ENCODE measurements at places on chromosomes 16 and 17. TPM values are rescaled to one million over a fixed set of nuclear protein-coding genes. Genes with fewer than 3 reads are reported as not detected.

Gene ATF7IP2
- total RNA-seq: 22.0 TPM

- peaks cover 16% of the 10 kb centered on the region for H3K4me1 ChIP-seq
- DNase-seq: no peak
- no peak overlapping the region for H3K27ac ChIP-seq
- no peak overlapping the region for H3K4me3 ChIP-seq
Measured at GRCh38 chr17:19614900-19615299, 33.7 kb upstream of the ALDH3A2 start.

- no peak for DNase-seq
- H3K36me3 ChIP-seq: no peaks in the 10 kb centered on the region
- H3K27me3 ChIP-seq: peaks cover 7% of the 10 kb centered on the region
- H3K4me3 ChIP-seq: peak overlapping the region; percentile 64
- H3K4me1 ChIP-seq: peaks cover 26% of the 10 kb centered on the region
Measured at GRCh38 chr16:89700649-89701424, 668 bp downstream of the SPATA2L start.

DNA sequence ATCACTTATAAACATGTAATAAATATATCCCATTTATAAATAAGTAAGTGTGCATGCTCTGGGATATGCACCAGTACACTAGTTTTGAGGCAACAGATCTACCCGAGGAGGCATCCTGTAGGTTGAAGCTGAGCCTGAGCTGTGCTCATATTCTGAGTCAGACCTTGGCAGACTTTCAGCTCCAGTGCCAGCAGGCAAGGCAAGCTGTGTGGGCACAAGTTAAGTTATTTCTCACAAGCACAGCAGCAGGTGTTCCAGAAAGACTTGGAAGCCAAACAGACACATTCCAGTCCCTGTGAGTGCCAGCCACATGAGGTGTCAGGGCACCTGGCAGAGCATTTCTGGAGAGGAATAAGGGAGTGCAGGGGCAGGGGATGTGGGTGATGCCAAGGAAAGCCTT is 1.3 kb upstream of the CLEC19A start:
- H3K36me3 ChIP-seq: no peaks in the 10 kb centered on the region
- H3K27me3 ChIP-seq: no peaks in the 10 kb centered on the region
- no peak overlapping the region for H3K27ac ChIP-seq
- H3K4me1 ChIP-seq: no peaks in the 10 kb centered on the region

- H3K36me3 ChIP-seq: no peaks in the 10 kb centered on the region
- peak overlapping the region; percentile 45 for H3K27ac ChIP-seq
- H3K4me1 ChIP-seq: peaks cover 22% of the 10 kb centered on the region
- no peak for DNase-seq
- no peak overlapping the region for H3K4me3 ChIP-seq
- no peaks in the 10 kb centered on the region for H3K27me3 ChIP-seq
Measured at GRCh38 chr17:55814377-55814776, 63.5 kb downstream of the PCTP start.

Gene PPY
- total RNA-seq: not detected

Gene KRT39
- total RNA-seq: not detected

GRCh38 chr16:359871-360697 is 7.6 kb upstream of the AXIN1 start:
- H3K27ac ChIP-seq: no peak overlapping the region
- DNase-seq: no peak
- H3K4me1 ChIP-seq: no peaks in the 10 kb centered on the region
- no peak overlapping the region for H3K4me3 ChIP-seq
- H3K27me3 ChIP-seq: no peaks in the 10 kb centered on the region

GRCh38 chr17:49548051-49548505 is 27.6 kb upstream of the NXPH3 start:
- H3K36me3 ChIP-seq: no peaks in the 10 kb centered on the region
- H3K27ac ChIP-seq: no peak overlapping the region
- H3K27me3 ChIP-seq: no peaks in the 10 kb centered on the region
- no peaks in the 10 kb centered on the region for H3K4me1 ChIP-seq
- no peak for DNase-seq
- H3K4me3 ChIP-seq: no peak overlapping the region

- H3K36me3 ChIP-seq: peaks cover 4% of the 10 kb centered on the region
- H3K27ac ChIP-seq: peak overlapping the region; percentile 64
- H3K27me3 ChIP-seq: no peaks in the 10 kb centered on the region
- DNase-seq: no peak
- no peak overlapping the region for H3K4me3 ChIP-seq
Measured at GRCh38 chr17:12731839-12732238, 57.5 kb upstream of the ARHGAP44 start.

GRCh38 chr16:89071686-89072547 is 21.7 kb upstream of the ACSF3 start:
- no peak overlapping the region for H3K4me3 ChIP-seq
- H3K27me3 ChIP-seq: peaks cover 29% of the 10 kb centered on the region
- H3K27ac ChIP-seq: no peak overlapping the region
- no peaks in the 10 kb centered on the region for H3K36me3 ChIP-seq

GRCh38 chr17:68559316-68559715 is 41.9 kb downstream of the FAM20A start:
- H3K36me3 ChIP-seq: no peaks in the 10 kb centered on the region
- no peak overlapping the region for H3K27ac ChIP-seq
- no peak for DNase-seq
- no peak overlapping the region for H3K4me3 ChIP-seq

GRCh38 chr16:8855051-8855786 is 13.6 kb downstream of the CARHSP1 start:
- no peaks in the 10 kb centered on the region for H3K4me1 ChIP-seq

GRCh38 chr17:39045948-39046679 is 78.9 kb upstream of the FBXO47 start:
- no peak for DNase-seq
- no peaks in the 10 kb centered on the region for H3K36me3 ChIP-seq
- no peaks in the 10 kb centered on the region for H3K4me1 ChIP-seq
- H3K27ac ChIP-seq: no peak overlapping the region
- H3K4me3 ChIP-seq: no peak overlapping the region
- no peaks in the 10 kb centered on the region for H3K27me3 ChIP-seq

GRCh38 chr16:46857368-46857945 is 26.5 kb upstream of the C16orf87 start:
- no peaks in the 10 kb centered on the region for H3K27me3 ChIP-seq
- H3K27ac ChIP-seq: no peak overlapping the region
- H3K4me1 ChIP-seq: peaks cover 11% of the 10 kb centered on the region
- no peak for DNase-seq
- no peaks in the 10 kb centered on the region for H3K36me3 ChIP-seq

DNA sequence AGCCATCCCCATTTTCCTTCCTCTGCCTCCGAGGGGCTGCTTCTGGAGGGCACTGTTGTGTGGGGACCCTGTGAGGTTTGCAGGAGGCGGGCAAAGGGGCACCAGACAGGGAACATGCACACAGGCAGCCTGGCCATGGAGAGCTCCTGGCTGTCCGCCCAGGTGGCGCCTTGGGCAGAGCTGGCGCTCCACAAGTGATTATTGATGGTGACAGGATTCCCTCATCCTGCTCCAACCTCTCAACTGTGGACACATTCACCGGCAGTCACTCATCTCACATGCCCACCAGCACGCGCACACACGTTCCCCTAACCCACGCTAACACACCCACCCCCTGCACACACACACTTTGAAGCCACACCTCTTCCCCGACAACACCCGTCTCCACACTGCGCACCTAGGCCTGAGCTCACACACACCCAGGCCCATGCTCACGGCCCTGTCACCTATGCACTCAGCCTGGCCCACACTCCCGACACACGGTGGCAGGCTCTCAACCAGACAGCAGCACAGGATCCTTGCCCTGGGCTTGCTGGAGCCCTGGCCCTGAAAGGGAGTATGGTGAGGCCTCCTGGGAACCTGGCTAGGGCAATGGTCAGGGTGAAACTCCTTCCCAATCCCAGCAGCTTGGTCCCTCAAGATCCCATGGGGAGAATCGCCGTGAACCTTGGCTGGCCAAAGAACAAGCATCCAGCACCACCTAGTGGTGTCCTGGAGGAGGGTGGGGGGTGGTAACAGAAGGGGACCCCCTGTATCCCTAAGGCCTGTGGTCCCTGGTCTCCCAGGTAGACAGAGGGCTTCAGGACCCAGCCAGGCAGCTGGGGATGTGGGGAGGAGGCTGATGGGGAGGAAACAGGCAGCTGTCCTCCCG is 3.6 kb downstream of the PNMT start:
- DNase-seq: no peak
- H3K27ac ChIP-seq: no peak overlapping the region
- H3K4me3 ChIP-seq: no peak overlapping the region
- H3K4me1 ChIP-seq: peaks cover 19% of the 10 kb centered on the region
- H3K36me3 ChIP-seq: no peaks in the 10 kb centered on the region

- H3K27ac ChIP-seq: no peak overlapping the region
- peaks cover 62% of the 10 kb centered on the region for H3K4me1 ChIP-seq
- H3K36me3 ChIP-seq: no peaks in the 10 kb centered on the region
Measured at GRCh38 chr16:54283725-54284318, 2.8 kb downstream of the IRX3 start.

Gene LAT
- 6.6 TPM for total RNA-seq

DNA sequence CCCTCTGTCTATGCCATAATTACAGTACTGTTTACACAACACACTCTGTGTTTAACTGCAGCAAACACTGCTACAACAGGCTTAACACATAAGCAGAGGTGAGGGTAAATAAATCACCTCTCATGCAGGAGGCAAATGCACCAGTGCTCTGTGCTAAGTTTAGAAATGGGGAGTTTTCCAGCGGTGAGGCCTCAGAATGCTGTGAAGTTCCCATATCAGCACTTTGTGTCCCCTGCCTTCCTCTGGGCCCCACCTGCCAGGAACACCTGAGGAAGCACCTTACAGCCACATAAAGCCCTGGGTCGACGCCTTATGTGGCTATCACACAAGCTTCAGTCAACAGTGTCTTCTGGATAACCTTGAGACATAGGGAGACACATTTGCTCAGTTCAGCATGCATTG is 304.5 kb downstream of the HAPSTR1 start:
- no peak for DNase-seq
- no peaks in the 10 kb centered on the region for H3K27me3 ChIP-seq
- H3K4me3 ChIP-seq: no peak overlapping the region
- no peaks in the 10 kb centered on the region for H3K36me3 ChIP-seq
- no peaks in the 10 kb centered on the region for H3K4me1 ChIP-seq

- no peaks in the 10 kb centered on the region for H3K27me3 ChIP-seq
- DNase-seq: no peak
- H3K36me3 ChIP-seq: no peaks in the 10 kb centered on the region
- no peak overlapping the region for H3K27ac ChIP-seq
Measured at GRCh38 chr17:82789806-82790205, 37.9 kb downstream of the TBCD start.

DNA sequence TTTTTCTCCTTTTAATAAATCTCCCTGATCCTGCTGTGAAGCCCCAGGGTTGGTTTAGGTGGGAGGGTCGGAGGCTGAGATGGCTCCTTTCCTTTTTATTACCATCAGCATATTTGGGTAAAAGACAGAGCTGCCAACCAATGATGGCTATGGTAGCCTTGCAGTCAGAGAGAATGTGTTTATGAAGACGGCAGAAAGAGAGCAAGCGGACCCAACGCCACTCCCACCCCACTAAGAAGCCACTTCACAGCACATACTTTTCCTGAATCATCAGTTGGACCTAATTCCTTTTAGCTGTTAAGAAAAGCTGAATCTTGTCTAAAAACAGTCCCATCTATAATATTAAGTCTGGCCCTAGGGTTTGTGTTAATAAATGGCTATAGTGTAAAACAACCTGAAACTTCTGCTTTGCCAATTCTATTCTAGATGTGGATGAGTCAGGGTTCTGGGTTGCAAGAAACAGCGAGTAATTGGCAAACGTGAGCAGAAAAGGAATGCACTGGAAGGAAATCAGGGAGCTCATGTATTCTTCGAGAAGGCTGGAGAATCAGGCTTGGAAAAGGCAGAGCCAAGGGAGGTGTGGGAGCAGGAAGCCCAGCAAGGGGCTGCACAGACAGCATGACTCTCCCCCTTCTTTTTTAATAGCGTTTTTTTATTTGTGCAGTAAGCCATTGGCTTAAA is 34.0 kb upstream of the PRKCA start:
- peaks cover 11% of the 10 kb centered on the region for H3K4me1 ChIP-seq
- no peaks in the 10 kb centered on the region for H3K27me3 ChIP-seq
- H3K4me3 ChIP-seq: no peak overlapping the region

Gene NTN1
- total RNA-seq: 10.5 TPM

GRCh38 chr17:36885153-36885735 is 52.0 kb upstream of the LHX1 start:
- H3K36me3 ChIP-seq: no peaks in the 10 kb centered on the region
- no peak overlapping the region for H3K4me3 ChIP-seq
- no peak for DNase-seq
- no peaks in the 10 kb centered on the region for H3K4me1 ChIP-seq
- peaks cover 27% of the 10 kb centered on the region for H3K27me3 ChIP-seq

Gene OR3A1
- total RNA-seq: not detected

DNA sequence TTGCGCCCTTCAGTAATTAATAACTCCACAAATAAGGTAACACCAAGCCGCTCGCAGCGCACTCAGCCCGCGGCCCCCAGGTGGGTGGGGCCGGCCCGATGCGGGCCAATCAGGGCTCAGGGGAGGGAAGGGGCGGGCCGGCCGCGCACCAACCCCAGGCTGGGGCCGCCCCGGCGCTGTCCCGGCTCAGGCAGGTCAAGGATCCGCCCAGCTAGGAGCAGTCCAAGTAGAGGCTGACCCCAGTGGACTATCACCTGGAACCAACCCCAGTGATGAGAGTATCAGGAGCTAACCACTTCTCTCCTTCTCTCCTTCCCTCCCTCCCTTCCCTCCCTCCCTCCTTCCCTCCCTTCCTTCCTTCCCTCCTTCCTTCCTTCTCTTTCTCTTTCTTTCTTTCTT is 110.8 kb downstream of the C16orf78 start:
- H3K27ac ChIP-seq: peak overlapping the region; percentile 57
- H3K4me3 ChIP-seq: peak overlapping the region; percentile 9
- H3K27me3 ChIP-seq: no peaks in the 10 kb centered on the region

Gene CDRT15L2
- total RNA-seq: not detected

- H3K4me1 ChIP-seq: peaks cover 10% of the 10 kb centered on the region
- peak within 1 kb of the TSS; percentile 4 for H3K27ac ChIP-seq
- peak; percentile 62 for DNase-seq
- H3K27me3 ChIP-seq: peaks cover 20% of the 10 kb centered on the region
- H3K4me3 ChIP-seq: peak within 1 kb of the TSS; percentile 46
Measured at GRCh38 chr17:81165246-81166032, at the start of gene PVALEF. TSS of gene PVALEF (plus strand) at chr17:81165507. CDS start at chr17:81181227, 15,720 bp downstream.

Gene LGALS9
- total RNA-seq: 18.8 TPM

GRCh38 chr16:2664574-2664982 is 17.7 kb upstream of the KCTD5 start:
- H3K27ac ChIP-seq: peak overlapping the region; percentile 79
- no peaks in the 10 kb centered on the region for H3K36me3 ChIP-seq
- H3K4me1 ChIP-seq: peaks cover 21% of the 10 kb centered on the region
- no peaks in the 10 kb centered on the region for H3K27me3 ChIP-seq
- no peak for DNase-seq
- H3K4me3 ChIP-seq: no peak overlapping the region

DNA sequence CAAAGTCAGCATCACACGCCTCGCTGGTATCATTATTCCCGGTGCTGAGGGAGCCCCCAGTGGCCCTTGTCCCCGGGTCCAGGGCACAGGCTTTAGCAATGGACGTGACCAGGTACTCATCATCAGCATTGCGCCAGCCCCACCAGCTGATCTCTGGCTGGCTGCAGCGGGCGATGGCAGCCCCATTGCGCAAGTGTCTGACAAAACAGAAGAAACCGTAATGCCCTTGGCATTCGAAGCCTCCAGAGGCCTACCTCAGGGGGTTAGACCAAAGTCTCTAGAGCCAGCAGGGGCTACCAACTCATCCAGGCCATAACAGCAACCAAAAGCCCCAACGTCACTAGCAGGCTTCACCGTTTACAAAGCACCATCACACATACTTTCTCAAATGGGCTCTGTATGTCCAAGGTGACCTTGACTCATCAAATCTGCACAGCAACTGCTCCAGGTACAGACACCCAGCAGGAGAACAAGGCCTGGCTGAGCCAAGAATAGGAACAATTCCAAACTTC is 7.3 kb downstream of the MTMR4 start:
- no peak overlapping the region for H3K27ac ChIP-seq
- no peak overlapping the region for H3K4me3 ChIP-seq
- no peaks in the 10 kb centered on the region for H3K4me1 ChIP-seq
- H3K27me3 ChIP-seq: no peaks in the 10 kb centered on the region
- H3K36me3 ChIP-seq: peaks cover 100% of the 10 kb centered on the region

All from sigmoid colon (tissue), 7 donors.